Stimulated activated CD8-positive, alpha-beta memory T cell treated with anti-CD3 and anti-CD28 coated beads, Interleukin-7, amount 100 ng/mL, for 1 hour (primary cell): ENCODE measurements at places on chromosomes 13 and 19.

DNA sequence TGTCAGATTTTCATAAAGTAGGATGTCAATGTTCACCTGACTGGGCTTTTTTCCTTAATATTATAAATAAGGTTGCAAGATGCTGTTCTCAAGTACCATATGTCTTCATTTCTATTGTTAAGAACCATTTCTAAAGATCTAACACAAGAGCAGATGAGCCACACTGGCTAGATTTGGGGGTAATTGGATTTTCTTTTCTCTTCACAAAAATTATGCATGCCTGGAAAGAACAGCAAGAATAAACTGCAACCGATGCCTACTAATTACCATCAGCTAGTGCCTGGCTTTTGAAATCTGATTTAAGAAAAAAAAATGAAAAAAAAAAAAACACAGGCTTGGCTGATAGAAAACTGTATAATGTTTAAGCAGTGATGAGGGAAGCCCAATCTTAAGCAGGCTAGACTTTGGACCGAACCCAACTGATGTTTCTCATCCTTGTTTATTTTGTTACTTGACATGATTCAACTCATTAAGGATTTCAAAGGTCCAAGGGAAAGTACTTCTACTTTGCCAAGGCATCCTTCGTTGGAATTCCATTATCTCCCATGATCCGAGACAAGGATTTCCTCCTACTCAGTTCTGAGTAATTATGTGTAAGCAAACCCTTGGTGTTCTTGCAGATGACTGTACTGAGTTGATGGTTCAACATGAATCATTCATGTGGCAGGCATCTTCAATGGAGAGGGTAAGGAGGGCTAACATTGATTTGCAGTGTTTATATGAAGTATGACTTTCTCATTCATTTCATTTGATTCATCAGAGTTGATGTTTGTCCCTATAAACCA is 300.5 kb downstream of the SPRY2 start:
- no peak for DNase-seq

- no peak for DNase-seq
Measured at GRCh38 chr19:1252821-1253513, 4.6 kb downstream of the MIDN start.

GRCh38 chr19:40420451-40420765 is 5.4 kb downstream of the SERTAD1 start:
- DNase-seq: no peak

GRCh38 chr13:75760131-75761021 is 124.2 kb downstream of the LMO7 start:
- no peak for DNase-seq

GRCh38 chr19:3157096-3157845 is 21.3 kb upstream of the S1PR4 start:
- no peak for DNase-seq

DNA sequence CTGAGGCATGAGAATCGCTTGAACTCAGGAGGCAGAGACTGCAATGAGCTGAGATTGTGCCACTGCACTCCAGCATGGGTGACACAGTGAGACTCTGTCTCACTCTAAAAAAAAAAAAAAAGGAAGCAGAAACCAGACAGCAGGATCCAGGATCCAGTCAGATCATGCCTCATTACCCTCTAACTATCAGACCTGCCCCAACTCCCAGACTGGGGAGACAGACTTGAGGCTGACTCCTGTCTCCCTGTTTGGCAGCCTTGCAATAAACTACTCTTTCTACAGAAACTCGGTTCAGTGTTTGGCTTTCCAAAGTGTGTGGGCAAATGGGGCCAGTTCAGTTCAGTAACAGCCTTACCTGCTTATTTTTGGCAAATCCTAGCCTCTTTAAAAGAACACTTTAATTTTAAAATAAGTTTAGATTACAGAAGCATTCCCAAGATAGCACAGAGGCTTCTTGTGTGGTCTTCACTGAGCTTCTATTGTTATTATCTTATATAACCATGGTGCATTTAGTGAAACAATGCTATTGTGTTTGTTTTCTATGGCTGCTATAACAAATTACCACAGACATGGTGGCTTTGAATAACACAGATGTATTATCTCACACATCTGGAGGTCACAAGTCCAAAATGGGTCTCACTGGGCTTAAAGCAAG is 18.5 kb downstream of the RASL11A start:
- no peak for DNase-seq

DNA sequence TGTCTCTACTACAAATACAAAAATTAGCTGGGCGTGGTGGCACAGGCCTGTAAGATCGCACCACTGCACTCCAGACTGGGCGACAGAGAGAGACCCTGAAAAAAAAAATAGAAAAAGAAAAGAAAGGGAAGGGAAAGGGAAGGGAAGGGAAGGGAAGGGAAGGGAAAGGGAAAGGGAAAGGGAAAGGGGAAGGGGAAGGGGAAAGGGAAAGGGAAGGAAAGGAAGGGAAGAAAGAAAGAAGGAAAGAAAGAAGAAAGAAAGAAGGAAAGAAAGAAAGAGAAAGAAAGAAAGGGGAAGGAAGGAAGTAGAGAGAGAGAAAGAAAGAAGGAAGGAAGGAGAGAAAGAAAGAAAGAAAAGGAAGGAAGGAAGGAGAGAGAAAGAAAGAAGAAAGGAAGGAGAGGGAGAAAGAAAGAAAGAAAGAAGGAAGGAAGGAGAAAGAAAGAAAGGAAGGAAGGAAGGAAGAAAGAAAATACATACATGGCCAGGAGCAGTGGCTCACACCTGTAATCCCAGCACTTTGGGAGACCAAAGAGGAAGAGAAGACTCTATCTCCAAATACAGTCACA is 8.1 kb upstream of the SYDE1 start:
- DNase-seq: no peak

GRCh38 chr19:632579-633067 is 714 bp downstream of the POLRMT start:
- DNase-seq: no peak

DNA sequence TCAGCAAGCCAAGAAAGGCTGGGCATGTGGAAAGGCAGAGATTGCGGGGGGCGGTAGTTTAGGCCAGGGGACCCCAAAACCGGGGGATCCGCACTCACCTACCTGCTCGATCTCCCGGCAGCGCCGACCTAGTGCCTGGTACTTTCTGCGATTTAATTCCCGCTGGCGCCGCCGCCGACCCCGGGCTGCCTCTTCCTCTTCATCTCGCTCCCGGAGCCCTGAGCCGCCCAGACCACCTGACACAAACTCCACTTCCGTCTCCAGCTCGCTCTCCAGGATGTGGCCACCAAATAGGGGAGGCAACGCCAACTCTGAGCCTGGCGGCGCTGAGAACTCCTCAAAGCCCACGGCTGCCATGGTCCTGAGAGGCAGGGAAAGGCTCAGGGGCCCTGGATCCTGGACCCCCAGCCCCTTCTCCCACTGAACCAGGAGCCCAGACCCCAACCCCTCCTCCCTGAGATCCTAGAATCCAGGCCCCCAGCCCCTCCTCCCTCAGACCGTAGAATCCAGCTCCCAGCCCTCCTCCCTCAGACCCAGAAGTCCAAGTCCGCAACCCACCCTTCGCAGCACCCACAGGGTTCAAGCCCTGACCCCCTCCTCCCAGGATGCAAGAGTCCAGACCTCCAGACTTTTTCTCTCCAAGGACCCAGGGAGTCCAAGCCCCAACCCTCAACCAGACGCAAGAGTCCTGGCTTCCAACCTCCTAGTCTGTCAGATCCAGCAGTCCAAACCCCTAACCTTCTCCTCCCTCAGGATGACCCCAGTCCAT is 933 bp downstream of the TFPT start:
- no peak for DNase-seq

DNA sequence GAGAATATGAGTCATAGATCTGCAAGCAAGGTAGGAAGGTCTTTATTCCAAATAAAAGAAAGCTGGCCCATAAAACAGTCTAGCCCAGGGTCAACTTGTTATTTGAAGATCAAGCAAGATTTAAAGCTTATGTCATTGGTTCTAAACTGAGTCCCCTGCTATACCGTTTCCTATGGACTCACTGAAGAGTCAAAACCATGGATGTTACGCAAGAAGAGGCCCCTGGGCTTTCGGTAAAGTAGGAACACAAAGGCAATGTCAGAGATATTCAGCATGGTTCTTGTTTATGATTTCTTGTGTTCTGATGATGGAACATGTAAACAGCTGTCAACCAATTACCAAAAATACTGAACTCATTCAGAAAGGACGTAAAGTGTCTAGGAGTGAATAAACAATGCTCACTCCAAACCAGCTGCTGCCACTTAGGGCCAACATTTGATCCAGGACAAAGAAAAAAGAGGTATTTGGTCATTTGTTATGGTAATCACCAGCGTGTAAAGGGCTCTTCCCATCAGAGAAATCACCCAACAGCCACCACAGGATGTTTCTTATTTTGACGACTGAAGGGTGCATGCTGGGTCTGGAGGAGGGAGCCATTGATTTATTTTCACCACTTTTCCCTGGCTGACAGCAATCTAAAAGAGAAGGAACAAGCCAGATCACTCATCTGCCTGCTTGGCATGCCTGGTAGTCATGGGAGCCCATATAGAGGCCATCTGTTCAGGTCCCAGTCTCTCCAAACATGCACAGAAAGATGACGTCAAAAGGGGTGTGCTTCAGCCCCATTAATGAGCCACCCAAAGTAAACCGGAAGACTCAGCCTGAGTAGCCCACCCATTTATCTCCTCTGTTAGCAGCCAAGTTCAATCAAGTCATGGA is 68.3 kb downstream of the FGF14 start:
- no peak for DNase-seq

GRCh38 chr13:98143157-98143553 is 261 bp downstream of the FARP1 start:
- no peak for DNase-seq

GRCh38 chr13:40540328-40541044 is 126.0 kb downstream of the FOXO1 start:
- no peak for DNase-seq

GRCh38 chr13:25247360-25247759 is 39.9 kb downstream of the MTMR6 start:
- DNase-seq: no peak

GRCh38 chr19:46530636-46531035 is 35.0 kb upstream of the PNMA8B start:
- no peak for DNase-seq

DNA sequence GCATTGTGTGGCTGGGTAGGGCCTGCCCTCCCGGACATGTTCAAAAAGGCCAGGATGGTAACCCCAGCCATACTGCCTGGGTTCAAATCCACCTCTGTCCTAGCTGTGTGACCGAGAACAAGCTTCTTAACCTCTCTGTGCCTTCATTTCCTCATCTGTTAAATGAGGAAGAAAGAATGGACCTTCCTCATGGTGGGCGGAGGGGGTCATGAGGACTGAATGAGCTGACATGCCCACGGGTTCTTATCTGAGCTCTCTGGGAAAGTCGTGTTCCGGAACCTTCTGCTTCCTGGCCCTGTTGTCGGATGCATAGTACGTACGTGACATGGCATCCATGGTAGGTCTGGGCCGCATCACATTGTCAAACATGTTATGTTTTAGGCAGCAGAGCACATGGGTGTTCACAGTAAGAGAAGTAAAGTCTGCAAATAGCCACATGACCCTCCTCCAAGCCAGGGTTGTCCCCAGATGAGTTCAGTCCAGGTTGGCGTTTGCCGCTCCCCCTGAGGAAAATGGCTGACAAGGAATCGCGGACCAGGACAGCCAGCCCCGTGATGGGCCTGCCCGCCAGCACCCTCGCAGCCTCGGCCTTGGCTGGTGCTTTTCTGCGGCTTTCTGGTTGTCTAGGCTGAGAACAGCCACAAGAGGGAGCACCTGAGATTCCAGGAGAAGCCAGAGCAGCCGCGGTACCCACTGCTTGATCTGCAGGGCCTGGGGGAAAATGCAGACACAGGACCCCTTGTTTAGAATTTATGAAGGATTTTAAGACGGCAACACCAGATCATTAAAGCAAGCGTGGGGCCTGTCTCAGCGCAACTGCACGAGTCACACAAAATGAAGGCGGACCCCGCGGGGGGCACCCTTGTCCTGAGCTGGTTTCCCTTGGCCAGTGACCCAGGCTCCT is 2.4 kb upstream of the NTN5 start:
- peak; percentile 50 for DNase-seq

DNA sequence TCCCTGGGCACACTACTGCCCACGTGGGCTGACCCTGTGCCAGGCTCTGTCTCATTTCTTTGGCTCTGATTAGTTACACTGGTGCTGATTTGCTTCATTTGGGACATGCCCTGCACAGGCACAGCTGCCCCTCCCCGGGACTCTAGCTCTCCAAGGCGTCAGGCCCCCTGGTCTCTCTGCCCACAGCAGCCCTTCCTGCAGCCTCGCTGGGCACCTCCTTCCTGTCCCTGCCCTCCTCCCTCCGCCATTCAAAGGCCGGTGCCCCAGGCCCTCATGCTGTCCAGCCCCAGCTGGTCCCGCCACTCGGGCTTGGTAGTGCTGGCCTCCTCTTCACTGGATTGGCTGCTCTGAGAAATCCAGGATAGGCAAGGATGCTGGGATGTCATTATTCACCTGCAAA is 73.1 kb downstream of the ERICH6B start:
- DNase-seq: no peak

DNA sequence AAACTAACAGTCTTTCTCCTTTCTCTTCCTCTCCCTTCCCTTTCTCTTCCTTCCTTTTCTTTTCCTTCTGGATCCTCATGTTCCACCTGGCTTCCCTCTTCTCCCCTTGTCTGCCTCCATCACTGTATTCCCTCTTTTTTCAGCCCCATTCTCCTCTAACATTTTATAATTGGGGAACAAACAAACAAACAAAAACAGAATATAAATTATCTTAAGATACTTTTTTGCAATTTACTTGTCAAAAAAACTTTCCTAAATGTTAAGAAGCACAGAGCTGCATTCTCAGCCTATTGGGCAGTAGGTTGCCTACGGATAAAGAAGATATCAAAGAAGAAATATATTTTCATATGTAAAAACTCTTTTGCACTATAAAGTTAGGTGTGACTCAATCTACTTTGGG is 1382.2 kb upstream of the MIR17HG start:
- DNase-seq: no peak

DNA sequence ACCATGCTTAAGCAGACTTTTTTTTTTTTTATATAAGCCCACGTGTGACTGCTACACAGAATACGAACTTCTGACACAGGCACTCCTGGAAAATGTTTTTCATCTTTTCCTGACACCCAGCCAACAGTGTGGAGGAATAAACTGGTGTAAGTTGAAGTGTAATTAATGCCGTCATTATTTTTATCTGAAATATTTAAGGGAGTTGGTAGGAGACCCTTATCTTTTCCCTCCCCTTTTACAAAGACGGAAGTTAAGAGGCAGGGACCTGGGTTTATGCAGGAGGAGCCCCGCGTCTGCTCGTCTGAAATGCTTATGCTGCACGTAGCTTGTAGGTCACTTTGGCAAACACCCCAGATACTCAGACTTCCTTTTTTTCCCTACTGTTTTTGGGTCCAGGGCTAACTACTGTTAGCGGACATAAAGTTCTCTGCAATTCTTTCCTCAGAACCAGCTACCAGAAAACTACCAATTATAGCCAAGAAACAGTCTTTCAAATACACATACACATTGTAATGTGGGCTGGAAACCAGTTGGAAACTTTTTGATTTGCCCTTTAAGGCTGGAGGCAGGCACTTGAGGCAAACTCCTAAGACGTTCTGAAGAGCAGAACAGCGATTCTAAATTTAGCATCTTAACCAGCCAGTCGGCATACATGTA is 50.8 kb downstream of the EFNB2 start:
- no peak for DNase-seq
